ENCODE measurements at places on chromosomes 6 and 20. TPM values are rescaled to one million over a fixed set of nuclear protein-coding genes. Genes with fewer than 3 reads are reported as not detected.

AK9 gene
- total RNA-seq: 20.3 TPM

GSTA2 gene
- 2.9 TPM for total RNA-seq

C6orf136 gene
- 7.3 TPM for total RNA-seq

NMBR gene
- not detected for total RNA-seq

ZNF831 gene
- total RNA-seq: 1.3 TPM

PRICKLE4 gene
- 27.8 TPM for total RNA-seq

CDSN gene
- not detected for total RNA-seq

Data from stomach (tissue), 19 donors.